ENCODE measurements at places on chromosomes 4 and X.

- DNase-seq = no peak
These were observed 685 bp downstream of the TASL start for GRCh38 chrX:30576881-30577280.

GRCh38 chr4:138232364-138232763 lies 9.8 kb downstream of the SLC7A11 start:
- DNase-seq = no peak

DNA sequence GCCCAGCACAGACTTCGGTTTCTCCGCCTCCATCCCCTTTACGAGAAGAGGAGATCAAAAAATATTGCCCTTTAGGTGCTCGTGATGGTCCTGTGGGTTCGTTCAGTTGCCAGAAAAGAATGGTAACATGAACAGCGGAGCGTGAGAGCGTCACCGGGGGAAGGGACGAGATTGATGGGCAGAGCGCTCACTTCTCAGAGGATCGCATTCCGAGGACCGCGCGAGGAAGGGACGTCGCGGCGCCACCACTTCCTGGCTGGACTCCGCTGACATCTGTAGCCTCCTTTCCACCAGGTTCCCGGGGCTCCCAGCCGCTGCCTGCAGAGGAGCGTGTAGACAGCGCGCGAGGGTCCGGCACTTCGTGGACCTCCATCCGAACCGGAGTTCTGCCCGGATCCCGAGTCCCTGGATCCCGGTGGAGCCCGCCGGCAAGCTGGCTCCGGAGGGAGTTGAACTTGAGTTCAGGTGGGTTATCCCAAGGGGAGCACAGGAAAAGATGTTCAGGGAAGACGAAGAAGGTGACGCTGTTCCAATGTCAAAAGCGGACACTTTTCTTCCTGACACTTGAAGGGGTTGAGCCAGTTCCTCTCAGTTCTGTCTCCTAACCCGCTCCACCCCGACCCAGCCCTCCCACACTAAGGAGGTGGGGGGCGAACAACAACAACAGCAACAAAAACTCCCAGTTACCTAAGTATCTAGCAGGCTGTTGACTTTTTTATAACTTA lies 484 bp downstream of the GALNTL6 start:
- DNase-seq = no peak

GRCh38 chr4:153780876-153781275 lies 8.0 kb downstream of the SFRP2 start:
- DNase-seq = no peak

GRCh38 chr4:55183926-55184599 lies 58.7 kb upstream of the KDR start:
- DNase-seq = no peak

DNA sequence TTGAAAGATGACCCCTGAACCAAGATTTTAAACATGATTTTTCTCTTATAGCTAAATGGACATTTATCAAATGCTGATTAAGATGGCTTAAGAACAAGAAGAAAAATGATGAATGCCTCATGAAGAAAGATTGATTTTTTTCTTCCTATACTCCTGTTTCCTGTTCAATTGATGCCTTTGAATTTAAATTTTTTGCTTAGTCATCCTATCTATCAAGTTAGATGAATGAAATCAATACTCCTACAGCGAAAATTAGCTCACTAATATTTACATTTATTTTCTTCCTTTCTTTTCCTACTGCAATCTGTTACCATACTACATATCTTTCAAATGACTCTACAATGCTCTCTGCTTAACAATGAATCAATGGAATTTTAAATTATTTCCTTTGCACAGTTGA lies 773.6 kb upstream of the DIAPH2 start:
- no peak for DNase-seq

DNA sequence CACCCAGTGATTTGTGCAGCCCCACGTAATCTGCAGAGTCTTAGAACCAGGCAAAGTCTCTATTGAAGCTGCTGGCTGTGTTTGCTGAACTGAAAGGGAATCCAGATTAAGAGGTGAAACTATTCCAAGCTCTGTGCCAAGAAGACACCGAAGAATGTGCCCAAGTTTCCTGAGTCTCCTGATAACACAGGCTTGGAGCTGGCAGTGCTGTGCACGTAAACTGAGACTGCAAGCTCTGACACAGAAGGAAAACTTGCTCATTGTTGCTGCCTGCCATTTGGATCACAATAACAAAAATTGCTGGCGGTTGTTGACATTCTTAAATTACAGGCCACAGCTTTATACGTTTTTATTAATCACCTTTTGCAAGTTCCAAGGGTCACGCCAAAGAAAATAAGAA lies 60.2 kb upstream of the VCX3B start:
- DNase-seq = no peak

DNA sequence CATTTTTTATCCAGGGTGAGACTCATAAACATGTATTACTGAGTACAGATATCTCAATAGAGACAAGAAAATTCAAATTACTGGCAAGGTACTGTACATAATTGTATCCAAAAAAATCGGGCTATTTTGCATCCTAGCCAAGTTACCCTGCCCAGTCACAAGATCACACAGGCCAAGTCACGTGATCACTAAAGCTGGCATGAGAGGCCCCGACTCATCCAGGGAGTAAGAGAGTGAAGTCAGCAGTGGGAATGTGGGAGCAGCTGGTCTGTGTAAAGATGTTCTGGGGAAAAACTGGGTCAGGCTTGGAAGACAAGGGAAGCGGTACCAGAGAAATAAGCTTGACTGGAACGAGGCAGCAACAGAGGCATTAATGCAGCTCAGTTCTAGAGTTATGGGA lies 119.3 kb upstream of the STS start:
- DNase-seq = no peak

DNA sequence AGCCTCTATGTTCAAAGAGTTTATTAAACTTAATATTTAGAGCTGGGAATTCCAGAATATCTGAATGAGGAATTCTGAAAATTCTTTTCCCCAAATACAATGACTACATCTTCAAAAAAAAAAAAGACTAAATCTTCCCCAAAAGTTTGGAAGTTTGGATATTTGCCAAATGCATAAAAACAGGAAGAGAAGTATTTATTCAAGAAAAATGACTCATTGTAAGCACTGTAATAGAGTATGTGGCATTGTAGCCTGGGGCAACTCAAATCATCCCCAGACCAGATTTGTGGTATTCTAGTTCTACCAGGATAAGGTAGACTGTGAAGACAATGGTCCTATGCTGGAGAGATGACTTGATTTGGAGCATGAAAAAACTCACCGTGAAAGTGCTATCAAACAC lies 78.5 kb upstream of the PDHA2 start:
- DNase-seq = no peak

DNA sequence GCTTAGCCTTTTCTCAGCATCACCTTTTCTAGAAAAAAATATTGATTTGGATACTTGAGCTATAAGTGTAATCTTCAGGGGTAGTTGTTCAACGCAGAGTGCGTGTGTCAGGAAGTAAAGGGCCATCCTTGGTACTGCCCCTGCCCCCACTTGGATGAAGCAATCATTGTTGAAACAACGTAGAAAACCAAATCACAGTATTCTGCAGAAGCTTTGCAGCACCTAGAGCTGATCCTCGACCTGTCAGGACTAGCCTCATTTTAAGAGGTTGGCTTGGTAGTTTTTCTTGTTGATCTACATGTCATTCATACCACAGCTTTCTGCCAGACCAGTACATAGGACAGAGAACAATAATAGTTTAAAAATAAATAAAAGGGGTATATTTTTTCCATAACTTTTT lies 65.3 kb upstream of the MYOZ2 start:
- DNase-seq = no peak

DNA sequence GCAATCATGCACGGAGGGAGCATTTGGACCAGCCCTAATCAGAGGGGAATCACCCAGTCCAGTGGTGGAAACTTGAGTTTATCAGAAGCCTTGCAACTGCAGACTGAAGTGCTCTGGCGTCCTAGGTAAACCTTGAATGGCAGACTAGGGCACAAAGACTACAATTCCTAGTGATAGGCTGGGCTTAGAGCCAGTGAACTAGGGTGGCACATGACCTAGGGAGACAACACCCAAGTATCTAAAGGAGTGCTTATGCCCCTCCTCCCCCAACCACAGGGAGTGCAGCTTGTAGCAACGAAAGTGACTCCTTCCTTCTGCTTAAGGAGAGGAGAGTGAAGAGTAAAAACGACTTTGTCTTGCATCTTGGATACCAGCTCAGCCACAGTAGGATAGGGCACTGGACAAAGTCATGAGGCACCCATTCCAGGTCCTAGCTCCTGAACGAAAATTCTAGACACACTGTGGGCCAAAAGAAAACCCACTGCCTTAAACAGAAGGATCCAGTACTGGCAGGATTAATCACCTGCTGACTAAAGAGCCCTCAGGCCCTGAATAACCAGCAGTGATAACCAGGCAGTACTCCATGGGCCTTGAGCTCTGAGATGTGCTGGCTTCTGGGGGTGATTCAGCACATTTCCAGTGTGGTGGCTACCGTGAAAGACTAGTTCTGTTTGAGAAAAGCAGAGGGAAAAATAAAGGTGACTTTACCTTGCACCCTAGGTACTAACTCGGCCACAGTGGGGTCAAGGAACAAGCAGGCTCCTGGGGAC lies 58.7 kb upstream of the STARD8 start:
- DNase-seq = peak; percentile 97

DNA sequence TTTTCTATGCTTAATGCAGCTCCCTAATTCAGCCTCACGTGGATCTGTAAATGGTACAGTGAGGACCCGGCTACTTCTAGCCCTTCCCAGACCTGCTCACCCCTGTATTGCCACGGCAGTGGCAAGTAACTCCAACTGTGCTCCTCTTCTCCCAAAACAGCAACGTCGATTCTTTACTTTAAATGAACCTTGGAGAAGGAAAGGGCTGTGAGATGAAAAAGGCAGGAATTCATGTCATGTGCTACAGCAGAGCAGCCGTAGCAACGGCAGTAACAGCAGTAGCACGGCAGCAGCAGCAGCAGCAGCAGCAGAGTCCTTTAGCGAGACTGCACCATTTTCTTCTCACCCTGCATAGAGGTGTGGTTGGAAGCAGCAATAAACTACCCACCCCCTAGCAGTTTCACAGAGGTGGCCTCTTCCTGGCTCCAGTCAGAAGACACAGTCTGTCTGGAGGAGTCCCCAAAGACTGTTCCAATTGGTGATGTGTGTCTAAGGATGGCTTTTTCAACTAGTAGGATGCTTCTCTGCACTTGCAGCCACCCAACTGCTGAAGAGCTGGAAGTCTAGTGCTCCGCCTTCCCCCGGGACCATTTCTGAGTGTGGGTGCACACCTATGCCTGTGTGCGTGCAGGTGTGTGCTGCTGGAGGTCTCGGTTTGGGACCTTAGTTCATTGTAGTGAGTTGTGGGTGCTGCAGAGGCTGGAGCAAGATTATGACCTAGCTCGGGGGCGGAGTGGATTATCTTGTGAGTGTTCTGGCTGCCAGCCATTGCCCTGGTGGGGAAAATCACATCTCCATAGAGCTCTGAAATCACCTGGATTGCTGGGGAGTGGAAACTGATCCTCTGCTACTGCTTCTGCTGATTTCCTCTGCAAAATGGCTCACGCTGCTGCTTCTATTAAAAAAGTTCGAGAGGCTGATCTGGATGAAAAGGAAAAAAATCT lies 67.2 kb downstream of the ANK2 start:
- no peak for DNase-seq

GRCh38 chr4:83276299-83277040 lies 8.1 kb downstream of the COQ2 start:
- DNase-seq = no peak
